ENCODE measurements at places on chromosomes 5 and 9. TPM values are rescaled to one million over a fixed set of nuclear protein-coding genes. Genes with fewer than 3 reads are reported as not detected.
A peak's percentile ranks its signal among the peaks of the same experiment; 100 is the strongest.

Gene WNK2
- 12.6 TPM for total RNA-seq

Gene CBY3
- not detected for total RNA-seq

Gene SLC46A2
- total RNA-seq = not detected

Gene SLC6A19
- not detected for total RNA-seq

Gene KCNV2
- total RNA-seq = not detected

Gene ZNF618
- 4.9 TPM for total RNA-seq

DNA sequence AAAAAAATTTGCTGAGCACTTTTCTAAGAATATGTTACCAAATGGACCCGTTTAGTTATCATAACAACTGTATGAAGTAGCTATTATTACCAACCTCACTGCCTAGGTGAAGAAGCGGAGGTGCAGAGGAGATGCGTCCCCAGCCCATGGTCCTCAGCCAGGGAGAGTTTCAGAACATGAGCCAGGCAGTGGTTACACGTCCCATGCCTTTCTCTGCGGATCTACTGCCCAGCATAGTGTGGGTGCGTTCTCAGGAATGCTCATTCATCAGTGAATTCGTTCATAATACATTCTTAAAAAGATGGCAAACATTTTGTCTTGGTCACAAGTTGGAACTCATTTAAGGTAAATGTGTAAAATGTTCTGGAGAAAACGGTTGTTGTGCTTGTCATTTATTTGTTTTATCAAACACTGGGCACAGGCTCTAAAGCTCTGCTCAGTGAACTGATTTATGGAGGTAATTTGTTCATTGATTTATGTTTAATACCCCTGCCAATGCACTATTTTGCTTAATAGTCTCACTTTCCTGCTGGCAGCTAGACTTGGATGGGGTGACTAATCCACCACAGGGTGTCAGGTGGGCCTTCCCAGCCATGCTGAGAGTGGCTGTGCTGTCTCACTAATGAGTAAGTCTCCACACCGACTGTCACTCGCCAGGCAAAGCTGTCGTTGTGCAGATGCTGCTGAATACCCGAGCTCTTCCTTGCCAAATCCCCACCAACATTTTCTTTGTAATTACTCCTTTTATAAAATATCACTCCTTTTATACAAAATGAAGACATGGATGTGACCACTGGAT lies 248.8 kb downstream of the TENT4A start:
- no peak for DNase-seq

GRCh38 chr5:176400382-176401156 lies 12.0 kb downstream of the HIGD2A start:
- DNase-seq = no peak

DNA sequence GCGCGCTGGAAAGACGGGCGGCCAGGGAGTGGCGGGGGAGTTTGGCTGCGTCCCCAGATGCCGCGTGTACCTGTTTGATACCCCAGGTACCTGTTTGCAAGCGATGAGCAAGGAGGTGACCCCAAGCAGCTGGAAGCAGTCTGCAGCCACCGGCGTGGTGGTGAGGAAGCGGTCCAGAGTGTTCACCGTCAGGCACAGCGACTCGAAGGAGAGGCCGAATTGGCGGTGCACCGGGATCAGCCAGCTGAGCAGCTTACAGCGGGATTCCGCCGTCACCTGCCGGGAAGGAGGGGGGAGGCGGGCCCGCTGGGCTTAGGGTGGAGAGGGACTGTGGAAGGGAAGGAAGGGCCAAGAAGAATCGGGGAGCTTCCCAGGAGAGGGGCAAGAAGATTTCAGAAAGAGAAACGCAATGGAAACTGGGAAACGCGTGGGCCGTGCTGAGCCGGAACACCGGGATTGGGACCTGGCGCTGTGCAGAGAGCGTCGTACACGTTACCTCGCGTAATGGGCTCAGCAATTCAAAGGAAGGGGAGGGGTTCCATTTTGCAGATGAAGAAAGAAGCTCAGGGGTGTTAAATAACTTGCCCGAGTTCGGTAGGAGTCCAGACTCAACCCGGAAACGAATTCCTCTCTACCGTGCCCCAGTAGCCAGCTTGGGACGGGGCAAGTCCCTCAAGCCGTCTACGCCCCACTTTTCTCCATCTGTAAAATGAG lies 980 bp downstream of the CCNO start:
- peak; percentile 25 for DNase-seq

GRCh38 chr9:75964427-75964826 lies 74.0 kb downstream of the PCSK5 start:
- DNase-seq = no peak

GRCh38 chr9:12785941-12786340 lies 11.1 kb downstream of the LURAP1L start:
- DNase-seq = no peak

- DNase-seq = no peak
These were observed 33.3 kb downstream of the RICTOR start for GRCh38 chr5:39040875-39041274.

GRCh38 chr9:79026316-79026715 lies 545.4 kb upstream of the TLE4 start:
- DNase-seq = no peak

GRCh38 chr5:3597167-3598007 lies 1.8 kb downstream of the IRX1 start:
- no peak for DNase-seq

DNA sequence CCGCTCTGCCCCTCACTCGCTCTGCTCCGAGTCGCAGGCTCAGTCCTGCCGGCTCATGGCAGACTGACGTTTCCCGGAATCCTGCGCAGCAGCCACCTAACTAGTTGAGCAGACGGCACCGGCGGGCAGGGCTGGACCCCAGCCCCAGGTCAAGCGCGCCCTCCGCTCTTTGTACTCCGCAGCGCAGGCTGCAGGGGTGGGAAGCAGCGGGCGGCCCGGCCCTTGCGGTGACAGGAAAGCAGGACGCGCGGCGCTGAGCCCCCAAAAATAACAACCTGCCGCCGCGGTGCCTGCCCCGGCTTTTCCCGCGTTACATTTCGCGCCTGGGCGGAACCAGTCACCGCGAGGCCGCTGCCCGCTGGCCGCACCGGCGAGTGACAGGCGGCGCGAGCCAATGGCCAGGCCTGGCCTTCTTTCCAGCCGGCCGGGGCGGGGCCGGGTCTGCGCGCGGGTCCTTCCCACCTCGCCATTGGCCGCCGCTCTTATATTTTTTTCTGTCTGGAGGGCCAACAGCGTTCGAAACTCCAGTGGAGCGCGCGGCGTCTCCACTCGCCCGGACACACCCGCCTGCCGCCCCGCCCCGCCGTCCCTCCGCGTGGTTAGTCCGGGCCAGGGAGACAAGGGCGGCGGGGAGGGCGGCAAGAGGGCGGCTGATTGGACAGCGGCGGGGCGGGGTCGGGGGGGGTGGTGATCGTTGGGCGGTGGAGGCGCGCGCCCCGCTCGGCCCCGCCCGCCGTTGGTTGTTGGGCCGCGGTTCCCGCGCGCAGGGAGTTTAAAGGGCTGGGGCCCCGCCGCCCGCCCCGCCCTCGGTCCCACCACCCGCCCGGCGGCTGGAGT lies at the start of gene ZNF367:
Gene ZNF367, minus strand, starts transcription at position 288 of the 837 bp plus-strand sequence. CDS start 338 bp downstream, outside the sequence.
- DNase-seq = peak; percentile 95

DNA sequence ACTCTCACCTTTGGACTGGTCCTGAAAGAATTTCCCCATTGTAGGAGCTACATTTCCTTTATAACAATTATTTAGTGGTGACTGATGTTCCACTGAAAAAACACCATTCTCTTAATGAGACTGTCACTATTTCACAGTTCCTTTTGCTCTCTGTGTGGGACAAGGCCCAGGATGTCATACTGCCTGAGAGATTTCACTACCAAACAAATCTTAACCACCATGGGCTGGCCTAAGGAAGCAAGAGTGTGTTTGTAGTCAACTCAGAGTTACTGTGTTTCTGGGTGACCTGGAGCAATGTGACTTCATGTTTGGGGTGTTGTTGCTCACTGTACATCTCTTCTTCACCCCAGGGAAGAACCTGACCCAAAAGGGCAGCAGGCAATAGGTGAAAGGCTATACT lies 50.1 kb upstream of the ZNF608 start:
- DNase-seq = no peak

GRCh38 chr5:124920909-124921666 lies 174.6 kb upstream of the ZNF608 start:
- no peak for DNase-seq

DNA sequence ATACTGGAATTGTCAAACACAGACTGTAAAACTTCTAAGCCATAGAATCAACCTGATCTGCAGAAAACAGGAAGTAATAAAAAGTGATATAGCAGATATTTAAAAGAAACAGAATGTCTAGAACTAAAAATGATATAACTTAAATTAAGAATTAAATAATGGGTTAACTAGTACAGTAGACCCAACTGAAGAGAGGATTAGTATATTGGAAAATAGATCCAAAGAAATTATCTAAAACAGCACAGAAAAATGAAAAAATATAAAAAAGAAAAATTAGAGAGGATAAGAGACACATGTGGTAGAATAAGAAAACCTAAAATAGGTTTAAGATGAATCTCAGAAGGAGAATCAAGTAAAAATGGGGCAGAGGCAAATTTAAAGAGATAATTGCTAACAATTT lies 219.9 kb downstream of the SEMA6A start:
- no peak for DNase-seq

- DNase-seq = no peak
These were observed 900 bp upstream of the HAVCR2 start for GRCh38 chr5:157109744-157110143.

DNA sequence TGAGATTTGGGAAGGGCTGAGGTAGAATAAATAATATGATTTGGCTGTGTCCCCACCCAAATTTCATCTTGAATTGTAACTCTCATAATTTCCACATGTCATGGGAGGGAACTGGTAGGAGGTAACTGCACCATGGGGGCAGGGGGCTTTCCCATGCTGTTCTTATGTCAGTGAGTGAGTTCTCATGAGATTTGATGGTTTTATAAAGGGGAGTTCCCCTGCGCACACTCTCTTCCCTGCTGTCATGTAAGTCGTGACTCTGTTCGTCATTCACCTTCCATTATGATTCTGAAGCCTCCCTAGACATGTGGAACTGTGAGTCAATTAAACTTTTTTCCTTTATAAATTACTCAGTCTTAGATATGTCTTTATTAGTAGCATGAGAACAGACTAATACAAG lies 115.5 kb upstream of the STARD4 start:
- DNase-seq = no peak

DNA sequence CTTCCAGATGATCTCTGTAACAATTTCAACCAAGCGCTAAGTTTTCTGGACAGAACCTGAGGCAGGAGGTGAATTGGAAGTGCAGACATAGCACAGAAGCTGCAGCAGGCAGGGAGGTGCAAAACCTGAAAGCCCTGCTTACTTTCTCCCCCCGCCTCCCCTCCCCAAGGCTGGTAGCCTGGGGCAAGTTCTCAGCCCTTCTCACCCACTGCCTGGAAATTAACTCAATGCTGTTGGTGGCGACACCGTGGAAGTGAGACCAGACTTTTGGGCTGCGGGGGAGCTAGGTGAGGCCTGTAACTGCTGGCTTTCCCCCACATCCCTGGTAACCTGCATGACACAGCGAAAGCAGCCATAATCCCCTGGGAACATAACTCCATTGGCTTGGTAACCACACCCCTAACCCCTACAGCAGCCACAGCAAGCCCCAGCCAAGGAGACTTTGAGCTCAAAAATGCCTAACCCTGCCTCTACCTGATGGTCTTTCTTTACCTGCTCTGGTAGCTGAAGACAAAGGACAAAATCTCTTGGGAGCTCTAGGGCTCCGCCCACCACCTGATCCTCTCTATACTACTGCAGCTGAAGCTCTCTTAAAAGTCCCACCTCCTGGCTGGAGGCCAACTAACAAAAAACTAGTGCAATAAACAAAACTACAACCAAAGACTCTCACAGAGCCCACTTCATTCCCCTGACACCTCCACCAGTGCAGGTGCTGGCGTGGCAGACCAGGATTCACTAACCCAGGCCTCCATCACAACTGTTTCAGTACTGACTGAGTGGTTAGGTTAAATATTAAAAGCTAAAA lies 11.9 kb upstream of the OR13C8 start:
- no peak for DNase-seq
